Thyroid gland (tissue), 4 donors: ENCODE measurements at places on chromosomes 6 and 20. TPM values are rescaled to one million over a fixed set of nuclear protein-coding genes. Genes with fewer than 3 reads are reported as not detected.

Gene CTAGE9
- not detected for total RNA-seq

Gene KCNK16
- total RNA-seq: not detected

Gene MEI4
- 5.8 TPM for total RNA-seq

Gene KIAA1755
- total RNA-seq: 1.9 TPM

Gene LTB
- total RNA-seq: not detected

Gene IMPG1
- total RNA-seq: not detected

Gene NHSL1
- total RNA-seq: 5.0 TPM

DNA sequence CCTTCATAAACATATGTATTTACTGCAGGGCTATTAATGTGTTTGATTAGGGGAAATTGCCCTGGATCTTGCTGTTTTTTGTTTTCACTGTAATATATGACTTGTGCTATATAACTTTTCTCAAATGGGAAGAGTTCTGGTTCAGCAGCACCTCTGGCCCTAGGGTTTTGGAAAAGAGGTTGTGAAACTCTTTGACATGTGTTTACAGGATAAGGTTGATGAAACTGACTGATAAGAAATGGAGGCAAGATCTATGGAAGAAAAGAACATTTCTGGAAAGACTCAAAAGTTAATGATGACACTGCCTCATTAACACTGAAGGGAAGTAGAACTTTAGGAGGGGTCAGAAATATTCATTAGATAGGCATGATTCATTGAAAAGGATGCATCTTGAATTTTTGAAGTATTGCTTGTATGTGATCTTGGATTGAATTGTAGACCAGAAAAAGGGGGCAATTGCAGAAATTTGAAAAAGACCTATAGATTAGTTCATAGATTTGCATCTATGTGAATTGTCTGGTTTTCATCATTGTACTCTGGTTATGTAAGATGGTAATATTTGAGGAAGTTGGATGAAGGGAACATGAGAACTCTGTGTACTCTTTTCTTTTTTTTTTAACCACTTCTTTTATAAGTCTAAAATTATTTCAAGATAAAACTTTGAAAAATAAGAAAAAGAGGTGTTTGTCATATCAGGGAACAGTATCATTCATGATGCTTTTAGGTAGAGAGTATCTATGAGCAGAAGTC is 54.0 kb downstream of the UTRN start:
- no peak for DNase-seq

DNA sequence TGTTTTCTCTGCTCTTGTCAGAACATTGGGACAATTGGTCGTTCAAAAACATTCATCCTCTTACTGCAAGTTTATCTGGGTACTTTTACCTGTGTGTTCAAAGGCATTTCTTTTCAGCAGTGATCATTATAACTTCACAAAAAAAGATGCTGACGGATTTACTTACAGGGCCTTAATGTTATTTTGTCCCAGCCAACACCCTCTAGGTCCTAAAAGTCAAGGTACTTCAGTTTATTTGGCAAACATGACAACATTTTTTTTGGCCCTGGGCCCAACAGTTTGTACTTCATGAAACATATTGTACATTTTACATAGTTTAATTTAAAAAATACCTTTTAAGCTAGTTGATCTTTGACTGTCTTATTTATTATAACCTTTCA is 241.2 kb upstream of the TAB2 start:
- no peak for DNase-seq

DNA sequence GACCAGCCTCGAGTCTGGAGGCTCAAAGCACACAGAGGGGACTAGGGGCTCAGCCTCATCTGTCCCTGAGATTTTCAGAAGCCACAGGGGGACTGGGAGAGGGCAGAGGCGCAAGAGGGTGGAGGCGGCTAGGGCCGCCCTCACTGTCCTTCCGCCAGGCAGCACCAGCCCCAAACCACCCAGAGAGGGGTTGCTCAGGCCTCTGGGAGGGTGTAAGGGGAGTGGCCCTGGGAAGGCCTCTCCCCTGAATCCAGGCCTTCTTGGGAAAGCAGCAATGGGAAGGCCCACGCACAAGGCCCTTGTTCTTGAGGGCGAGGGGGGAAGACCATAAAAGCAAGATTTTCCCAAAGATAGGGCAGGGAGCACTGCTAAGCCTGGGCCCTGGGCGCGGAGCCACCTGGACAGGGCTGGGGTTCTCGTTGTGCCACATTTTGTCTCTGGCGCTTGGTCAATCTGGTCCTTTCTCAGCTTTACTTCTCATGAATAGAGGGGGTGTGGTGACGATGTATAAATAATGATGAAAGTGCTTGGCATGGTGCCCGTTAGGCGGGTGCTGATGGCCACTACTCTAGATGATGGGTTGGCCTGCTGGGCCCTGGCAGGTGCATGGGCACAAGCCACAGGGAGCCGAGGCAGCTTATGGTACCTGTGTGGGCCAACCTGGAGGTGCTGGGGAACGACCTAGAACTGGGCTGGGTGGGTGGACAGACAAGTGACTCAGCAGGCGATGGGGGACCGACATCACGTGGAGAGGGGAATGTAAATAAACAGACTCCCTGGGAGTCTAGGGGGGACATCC is 4.8 kb downstream of the SAMD10 start:
- no peak for DNase-seq

- no peak for DNase-seq
Observed at GRCh38 chr20:4036351-4036750, 21.0 kb upstream of the RNF24 start.

GRCh38 chr6:133568970-133569889 is 319.7 kb upstream of the TCF21 start:
- DNase-seq: peak; percentile 32

GRCh38 chr6:80446454-80447045 is 340.1 kb downstream of the BCKDHB start:
- DNase-seq: no peak

DNA sequence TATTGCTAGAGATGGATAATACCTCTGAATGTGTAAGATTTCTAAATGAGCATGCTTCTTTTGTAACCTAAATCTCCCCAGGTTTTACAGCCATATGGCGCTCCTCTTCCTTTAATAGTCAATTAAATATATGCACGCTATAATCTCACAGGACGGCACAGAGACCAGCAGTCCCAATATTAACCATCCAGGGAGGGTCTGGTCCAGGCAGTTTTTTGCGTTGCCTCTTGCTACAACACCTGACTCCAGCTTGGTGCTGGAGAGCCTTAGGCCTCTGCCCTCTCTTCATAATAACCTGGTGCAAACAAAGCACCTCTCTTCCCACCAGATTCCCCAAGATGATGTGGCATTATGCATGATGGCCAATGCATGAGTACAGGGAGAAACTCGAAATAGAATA is 183.4 kb downstream of the LY86 start:
- no peak for DNase-seq

GRCh38 chr20:7608250-7608649 is 332.0 kb downstream of the HAO1 start:
- DNase-seq: no peak

DNA sequence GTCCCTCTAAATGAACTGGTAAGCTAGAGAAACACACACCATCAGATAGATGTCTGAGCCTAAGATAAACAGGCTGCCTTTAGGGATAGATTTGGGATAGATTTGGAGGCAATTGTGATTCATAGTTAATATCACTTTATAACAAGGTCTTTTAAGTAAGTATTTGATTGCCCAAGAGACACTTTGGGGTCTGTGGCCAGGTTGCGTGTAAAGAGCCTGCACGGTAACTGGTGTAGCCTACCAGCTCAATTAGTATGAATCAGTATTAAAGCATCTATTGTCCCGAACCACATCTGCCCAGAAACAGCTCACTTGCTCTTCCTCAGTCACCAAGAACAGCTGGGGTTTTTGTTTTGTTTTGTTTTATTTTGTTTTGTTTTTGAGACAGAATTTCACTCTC is 193.3 kb downstream of the SASH1 start:
- no peak for DNase-seq

GRCh38 chr20:3777381-3777715 is 3.9 kb downstream of the SPEF1 start:
- DNase-seq: no peak

DNA sequence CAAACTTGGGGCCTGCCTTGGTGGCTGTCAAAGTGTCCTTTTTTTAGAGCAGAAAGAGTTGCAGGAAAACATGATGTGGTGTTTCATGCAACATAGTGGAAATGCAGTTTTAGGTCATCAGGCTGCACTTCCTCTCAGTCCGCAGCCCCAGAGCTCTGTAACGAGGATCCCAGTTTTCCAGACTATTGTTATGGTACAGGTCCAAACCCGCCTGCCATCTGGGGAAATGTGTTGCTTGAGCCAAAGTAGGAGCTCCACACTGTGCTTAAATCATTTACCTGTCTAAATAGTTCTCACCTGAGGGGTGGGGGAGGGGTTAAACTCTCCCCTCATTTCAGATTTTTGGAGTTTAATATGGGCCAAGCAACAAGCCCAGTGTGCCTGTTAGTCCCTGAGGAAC is 59.8 kb downstream of the GOPC start:
- DNase-seq: no peak

DNA sequence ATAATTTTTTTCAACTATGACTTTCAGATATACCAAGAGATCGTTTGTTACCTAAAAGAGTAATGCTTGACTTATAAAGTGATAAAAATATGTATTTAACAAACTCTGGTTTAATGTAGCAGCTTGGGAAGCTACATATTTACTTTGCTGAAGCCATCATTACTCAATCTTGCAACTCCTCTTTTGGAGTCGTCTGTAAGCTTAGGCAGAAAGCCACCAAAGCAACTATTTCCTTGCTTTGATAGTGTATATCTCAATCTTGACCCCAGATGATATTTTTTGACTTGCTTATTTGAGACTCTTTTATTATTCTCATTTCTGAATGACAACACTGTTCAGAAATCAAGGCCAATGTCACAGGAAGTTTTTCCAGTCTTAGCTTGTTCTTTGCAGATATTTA is 183.0 kb downstream of the SAMD5 start:
- no peak for DNase-seq
